Stimulated activated CD8-positive, alpha-beta memory T cell treated with anti-CD3 and anti-CD28 coated beads, Interleukin-15, amount 100 ng/mL, for 4 hours (primary cell): ENCODE measurements at places on chromosomes 13 and 19.

- DNase-seq = no peak
Observed at GRCh38 chr19:29478578-29479565, 46.9 kb upstream of the VSTM2B start.

DNA sequence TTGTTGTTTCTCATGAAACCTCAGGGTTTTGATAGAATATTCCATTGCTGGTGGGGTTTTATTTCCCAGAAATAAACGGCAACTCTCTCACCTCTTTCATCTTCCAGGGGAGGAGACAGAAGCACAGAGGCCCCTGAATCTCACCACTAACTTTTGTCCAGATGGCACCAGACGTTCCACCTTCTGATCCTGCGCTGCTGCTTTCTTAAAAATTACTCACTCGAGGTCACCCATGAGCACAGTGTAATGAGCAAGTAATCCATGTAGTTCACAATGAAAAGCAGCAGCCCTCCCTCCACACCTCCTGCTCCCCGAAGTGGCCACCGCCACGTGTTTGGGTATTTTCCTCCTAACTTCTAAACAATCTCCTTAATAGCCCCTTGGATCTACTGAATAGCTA lies 51.3 kb downstream of the TEX29 start:
- DNase-seq = no peak

- no peak for DNase-seq
Observed at GRCh38 chr13:95176611-95177259, 124.5 kb downstream of the ABCC4 start.

DNA sequence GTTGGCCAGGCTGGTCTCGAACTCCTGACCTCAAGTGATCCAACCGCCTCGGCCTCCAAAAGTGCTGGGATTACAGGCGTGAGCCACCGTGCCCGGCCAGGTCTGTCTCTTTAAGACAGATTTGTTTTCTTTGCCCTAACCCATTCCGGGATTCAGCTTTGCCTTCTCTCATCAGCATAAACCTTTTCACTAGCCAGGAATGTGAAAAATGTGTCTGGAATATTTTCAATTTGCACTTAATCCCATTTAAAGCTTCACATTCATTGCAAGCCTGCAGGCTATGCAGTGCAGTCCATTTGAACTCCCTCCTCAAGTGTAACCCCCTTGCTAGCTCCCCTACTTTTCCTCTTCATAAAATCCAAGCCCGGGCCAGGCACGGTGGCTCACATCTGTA lies 880 bp upstream of the TMEM160 start:
- no peak for DNase-seq

GRCh38 chr19:55232286-55232602 lies 3.7 kb upstream of the TMEM86B start:
- DNase-seq = no peak

DNA sequence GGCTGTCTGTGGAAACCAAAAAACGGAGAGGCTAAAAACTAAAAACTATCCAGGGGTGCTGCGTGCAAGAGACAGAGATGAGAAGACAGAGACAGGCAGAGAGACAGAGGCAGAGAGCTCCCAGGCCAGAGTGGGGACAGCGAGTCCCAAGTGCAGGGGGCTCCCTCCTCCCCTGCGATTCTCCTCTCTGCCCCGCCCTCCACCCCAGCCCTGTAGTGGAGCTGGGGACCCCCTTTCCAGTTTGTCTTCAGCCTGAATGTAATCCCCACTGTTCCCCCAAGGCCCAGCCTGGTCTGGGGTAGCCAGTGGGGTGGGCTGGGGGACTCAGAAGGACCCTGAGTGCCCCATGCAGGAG lies 2.0 kb downstream of the NFIC start:
- DNase-seq = no peak

- DNase-seq = no peak
Observed at GRCh38 chr13:39249982-39250381, 211.7 kb downstream of the NHLRC3 start.

DNA sequence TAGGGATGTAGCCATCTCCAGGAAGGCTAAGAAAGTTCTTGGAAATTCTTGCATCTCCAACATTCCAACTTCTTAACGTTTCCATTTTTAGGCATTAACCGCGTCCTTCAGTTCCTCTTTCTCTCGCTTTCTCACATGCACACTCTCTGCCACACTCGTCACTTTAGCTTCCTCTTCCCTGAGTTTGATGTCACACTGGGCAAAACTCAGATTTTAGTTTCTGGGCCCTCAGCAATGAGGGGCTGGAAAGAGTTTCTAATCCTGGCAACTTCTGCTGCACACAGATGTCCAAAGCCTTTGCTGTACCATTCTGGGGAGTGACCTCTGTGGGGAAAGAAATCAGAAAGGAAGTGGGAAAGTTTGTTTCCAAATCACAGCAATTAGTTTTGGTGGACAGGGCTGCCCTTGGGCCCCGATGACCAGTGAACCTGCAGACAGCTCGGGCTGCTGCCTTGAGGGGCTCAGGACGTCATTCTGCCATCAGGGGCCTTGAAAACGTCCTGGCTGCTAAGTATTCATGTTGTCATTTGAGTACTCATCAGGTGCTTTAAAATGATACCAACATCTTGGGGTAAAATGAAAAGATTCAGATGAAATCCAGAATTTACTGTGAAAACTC lies 89.3 kb downstream of the KL start:
- DNase-seq = no peak

DNA sequence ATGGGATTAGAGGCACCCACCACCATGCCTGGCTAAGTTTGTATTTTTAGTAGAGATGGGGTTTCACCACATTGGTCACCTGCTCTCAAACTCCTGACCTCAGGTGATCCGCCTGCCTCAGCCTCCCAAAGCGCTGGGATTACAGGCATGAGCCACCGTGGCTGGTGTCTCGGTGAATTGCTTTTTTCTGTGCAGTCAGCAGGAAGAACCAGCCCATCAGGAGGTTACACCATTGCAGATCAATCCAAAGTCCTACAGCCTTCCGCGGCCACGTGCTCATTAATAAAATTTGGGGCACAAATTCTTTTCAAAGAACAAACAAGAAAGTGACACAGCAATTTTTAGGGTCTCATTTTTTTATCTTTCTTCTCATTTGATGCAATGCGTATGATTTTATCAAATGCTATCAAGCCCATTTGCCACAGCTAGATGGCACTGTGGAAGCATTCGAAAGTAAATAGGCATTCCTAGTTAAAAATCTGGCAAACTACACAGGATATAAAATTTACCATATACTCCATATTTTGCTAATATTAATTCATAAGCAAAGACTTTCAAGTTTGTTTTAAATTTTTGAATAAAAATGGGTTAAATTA lies 54.4 kb upstream of the ZNF835 start:
- no peak for DNase-seq

DNA sequence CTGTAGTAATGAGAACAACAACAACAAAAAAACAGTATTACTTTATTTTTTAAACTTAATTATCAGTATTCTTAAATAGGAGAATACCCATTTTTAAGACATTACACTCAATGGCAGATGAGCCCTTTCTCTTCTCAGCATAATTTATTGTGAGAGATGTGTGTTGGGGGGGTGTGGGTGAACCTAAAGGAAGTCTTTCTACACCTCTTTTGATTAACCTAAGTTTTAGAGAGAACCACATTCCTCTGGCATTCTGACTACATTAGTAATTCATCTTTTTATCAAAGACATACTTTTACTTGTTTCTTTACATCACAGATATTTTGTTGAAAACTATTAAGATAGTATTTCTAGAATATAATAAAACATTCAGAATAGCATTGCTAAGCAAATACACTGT lies 890.9 kb downstream of the PCDH9 start:
- no peak for DNase-seq

DNA sequence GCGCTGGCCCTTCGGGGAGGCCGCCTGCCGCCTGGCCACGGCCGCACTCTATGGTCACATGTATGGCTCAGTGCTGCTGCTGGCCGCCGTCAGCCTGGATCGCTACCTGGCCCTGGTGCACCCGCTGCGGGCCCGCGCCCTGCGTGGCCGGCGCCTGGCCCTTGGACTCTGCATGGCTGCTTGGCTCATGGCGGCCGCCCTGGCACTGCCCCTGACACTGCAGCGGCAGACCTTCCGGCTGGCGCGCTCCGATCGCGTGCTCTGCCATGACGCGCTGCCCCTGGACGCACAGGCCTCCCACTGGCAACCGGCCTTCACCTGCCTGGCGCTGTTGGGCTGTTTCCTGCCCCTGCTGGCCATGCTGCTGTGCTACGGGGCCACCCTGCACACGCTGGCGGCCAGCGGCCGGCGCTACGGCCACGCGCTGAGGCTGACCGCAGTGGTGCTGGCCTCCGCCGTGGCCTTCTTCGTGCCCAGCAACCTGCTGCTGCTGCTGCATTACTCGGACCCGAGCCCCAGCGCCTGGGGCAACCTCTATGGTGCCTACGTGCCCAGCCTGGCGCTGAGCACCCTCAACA lies 1.2 kb downstream of the F2RL3 start:
- DNase-seq = no peak
